ENCODE measurements at places on chromosomes 12 and 14.
A peak's percentile ranks its signal among the peaks of the same experiment; 100 is the strongest.

DNA sequence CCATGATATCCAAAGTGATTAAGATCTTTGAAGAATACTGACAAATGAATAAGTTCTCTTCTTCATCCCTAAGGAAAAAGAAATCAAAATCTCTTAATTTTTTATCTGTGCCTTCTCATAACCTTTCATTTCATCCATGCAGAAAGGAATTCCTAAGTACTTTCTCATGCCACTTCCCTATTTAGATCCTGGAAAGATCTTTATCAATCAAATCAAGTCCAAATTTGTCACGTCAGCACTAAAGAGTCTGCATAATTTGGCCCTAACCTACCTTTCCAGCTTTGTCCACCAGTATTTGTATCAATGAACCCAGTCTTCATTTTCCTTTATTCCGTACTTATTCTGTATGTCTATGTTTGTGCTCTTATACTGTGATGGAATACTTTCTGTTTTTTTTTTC, 41.2 kb downstream of the VEZT start:
- no peak for DNase-seq

- DNase-seq, result no peak
Measured at GRCh38 chr12:60168441-60168840, 572.6 kb downstream of the SLC16A7 start.

DNA sequence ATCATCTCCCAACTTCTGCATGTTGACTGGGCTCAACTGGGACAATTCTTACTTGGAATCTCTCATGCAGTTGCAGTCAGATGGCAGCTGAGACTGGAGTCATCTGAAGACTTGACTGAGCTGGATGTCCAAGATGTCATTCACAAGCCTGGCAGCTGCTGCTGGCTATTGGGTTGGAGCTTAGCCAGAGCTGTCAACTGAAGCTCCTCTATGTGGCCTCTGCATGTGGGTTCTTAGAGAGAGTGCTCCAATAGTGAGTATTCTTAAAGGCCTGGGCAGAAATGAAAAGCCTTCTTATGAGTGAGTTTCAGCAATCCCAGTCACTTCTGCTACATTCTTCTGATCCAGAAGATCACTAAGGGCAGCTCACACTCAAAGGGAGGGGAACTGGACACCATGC, 440.9 kb downstream of the LRIG3 start:
- DNase-seq, result no peak

DNA sequence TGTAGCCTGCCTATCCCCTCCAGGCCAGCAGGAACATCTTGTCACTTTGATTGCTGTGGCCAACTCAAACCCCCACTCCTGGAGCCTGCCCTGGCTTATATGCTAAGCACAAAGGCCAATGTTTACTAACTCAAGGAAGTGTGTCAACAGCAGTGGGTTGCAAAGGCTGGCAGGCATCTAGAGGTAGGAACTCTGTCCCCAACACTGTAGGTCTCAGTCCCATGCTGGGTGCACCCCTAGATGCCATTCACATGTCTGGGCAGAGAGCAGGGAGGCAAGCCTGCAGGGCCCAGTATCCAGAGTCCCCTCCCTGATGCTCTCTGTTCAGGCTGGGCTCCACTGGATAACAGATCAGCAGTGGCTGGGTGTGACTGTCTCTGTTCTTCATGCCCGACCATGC, 1.6 kb upstream of the HPD start:
- DNase-seq, result no peak

- no peak for DNase-seq
Measured at GRCh38 chr14:54366736-54367735, 29.8 kb upstream of the CDKN3 start.

GRCh38 chr14:88421286-88421685, 35.8 kb downstream of the SPATA7 start:
- DNase-seq, result no peak

GRCh38 chr14:26370115-26370514, 227.7 kb downstream of the NOVA1 start:
- no peak for DNase-seq

DNA sequence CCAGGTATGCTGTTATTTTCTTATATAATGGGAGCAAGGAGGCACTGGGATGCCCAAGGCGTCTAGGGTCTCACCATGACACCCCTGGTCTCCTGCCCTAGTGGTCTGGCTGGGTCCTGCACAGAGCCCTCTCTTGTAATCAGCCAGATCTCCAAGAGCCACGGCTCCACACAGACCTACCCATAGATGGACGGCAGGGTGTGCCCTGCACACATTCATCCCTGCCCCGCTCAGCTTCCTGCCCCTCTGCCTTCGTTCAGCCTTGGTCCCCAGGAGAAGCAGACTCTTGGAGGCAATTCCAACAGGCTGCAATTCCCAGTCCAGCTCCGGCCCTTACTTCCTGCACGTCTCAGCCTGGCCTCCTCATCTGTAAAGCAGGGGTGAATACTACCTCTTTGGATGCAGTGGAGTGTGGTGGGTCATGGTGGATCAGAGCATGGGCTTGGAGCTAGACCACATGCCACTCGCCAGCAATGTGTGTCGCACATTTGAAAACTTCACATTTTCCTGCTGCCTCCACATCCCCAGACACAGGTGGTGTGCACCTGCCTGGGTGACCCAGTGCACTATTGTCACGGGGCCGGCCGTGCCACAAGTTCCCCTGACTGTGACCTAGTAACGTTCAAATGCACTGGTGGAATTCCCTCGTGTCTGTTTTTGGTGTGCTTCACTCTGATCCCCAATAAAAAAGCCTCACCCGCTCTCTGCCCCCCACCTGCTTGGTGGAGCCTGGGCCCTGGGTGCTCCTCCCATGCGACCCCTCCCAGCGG, 171.1 kb upstream of the PRMT8 start:
- no peak for DNase-seq

DNA sequence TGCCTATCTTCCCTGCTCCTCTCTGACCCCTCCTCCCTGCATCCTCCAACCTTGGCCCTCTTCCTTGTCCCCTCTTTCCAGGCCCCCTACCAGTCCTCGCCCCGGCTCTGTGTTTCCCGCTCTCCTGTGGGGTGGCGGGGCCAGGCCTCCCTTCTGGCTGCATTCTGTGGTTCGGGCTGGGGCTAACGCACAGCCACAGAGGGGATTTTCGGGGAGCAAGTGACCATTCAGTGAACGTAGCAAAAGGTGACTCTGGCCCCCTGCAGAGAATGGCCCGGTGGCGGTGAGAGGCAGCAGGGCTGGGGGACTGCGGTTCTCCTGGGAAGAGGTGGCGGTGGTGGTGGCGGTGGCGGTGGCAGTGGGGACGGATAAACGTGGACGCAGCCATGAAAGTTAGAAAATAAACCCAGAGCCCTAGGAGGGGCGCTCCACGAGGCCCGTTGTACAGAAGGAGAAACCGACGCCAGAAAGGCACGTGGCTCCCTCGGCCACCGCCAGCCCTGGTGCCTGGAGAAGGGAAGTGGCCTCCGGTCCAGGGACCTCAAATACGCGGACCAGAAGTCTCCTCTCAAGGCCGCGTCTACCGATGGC, 269.6 kb downstream of the ADGRD1 start:
- DNase-seq, result no peak

GRCh38 chr12:125614058-125614457, 548.8 kb downstream of the AACS start:
- DNase-seq, result no peak

- peak; percentile 80 for DNase-seq
Measured at GRCh38 chr12:108563136-108563803, 874 bp downstream of the ISCU start.

DNA sequence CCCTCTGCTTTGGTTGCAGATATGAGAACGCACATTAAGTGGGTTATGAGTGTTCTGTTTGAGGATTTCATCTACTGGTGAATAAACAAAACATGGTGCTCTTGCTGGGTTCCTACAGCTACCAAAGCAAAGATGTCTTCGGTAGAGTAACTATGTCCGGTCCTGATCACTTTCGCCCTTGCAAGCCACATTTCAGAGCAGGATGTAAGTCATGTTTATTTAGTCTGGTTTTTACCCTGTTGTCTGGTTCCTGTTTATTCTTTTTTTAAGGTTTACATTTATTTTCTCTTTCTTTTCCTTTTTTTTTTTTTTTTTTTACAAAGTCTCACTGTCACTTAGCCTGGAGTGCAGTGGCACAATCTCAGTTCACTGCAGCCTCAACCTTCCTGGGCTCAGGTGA, 99.2 kb downstream of the VEZT start:
- DNase-seq, result no peak

DNA sequence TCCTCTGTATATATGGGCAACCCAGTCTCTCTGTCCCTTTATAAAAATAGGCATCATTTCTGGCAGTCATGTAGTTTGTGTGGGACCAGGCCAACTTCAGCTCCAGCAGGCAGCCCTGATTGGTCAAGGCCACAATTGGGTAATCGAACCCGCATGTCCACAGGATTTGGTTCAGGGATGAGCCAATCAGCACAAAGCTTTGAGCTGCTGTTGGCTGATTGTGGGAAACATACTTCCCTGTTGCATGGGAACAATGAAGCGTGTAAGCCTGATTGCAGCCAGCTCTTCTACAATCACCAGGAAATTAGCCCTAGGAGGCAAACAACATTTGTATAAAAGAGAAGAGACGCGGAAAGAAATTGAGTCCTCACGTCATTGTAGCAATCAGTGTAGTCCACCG, 328.6 kb downstream of the PCNX1 start:
- DNase-seq, result no peak

DNA sequence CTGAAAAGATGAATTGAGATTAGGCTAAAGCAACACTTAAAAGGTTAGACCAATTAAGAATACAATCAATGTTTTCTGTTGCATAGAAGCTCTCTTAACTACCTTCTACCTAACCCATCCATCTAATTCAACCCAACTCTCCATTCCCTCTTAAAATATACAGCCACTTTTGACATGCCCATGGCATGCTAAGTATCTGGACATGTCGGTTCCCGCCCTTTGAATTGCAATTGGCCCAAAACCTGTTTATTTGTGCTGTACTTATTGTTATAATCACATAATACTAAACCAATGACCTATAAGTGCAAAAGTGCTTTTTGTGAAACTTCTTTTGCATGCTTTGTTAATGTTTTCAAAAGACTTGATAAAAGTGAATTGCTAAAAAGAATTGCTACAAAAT, 37.6 kb upstream of the APPL2 start:
- no peak for DNase-seq

DNA sequence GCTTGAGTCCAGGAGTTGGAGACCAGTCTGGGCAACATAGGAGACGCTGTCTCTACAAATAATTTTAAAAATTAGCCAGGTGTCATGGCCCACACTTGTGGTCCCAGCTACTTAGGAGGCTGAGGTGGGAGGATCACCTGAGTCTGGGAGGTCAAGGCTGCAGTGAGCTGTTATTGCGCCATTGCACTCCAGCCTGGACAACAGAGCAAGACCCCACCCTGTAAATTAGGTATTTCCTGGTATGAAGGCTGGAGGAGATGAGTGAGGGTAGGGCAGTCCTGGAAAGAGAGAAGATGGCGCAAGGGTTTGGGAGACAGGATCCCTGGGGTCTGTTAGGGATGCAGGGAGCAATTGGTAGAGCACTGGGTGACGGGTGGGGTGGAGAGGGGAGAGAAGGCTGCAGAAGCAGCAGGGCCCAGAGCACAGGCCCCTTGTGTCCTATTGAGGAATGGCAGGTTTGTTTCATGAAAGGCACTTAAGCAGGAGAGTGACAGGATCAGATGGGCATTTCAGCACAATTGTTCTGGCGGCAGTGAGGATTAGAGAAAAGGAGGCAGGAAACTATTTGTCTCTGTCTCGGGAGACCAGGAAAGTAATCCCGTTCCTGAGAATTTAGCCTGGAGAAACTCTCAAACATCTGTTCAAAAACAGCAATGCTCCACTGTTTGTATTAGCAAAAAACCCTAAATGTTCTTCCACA, 47.2 kb upstream of the KTN1 start:
- DNase-seq, result no peak

- no peak for DNase-seq
Measured at GRCh38 chr12:121803861-121804416, at the start of gene SETD1B. SETD1B (plus strand) TSS chr12:121804009; CDS start chr12:121804738, 729 bp downstream.

DNA sequence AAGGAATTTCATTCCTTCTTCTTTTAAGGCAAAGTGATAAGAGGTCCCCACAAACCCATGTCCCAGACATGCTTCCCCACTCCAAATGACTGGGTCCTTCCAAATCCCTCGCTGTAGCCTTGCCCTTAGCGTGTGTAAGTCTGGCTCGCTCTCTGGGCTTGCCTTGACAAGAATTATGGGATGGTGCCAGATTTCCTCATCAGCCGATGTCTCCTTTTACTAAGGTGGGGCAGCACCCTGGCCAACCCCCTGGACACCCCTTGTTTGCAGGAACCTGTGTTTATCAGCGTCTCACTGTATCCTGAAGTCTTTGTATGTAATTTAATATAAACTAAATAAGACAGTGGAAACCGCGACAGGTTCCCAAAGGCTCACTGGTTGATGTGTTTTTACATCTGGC, 493.3 kb downstream of the EGLN3 start:
- DNase-seq, result no peak

DNA sequence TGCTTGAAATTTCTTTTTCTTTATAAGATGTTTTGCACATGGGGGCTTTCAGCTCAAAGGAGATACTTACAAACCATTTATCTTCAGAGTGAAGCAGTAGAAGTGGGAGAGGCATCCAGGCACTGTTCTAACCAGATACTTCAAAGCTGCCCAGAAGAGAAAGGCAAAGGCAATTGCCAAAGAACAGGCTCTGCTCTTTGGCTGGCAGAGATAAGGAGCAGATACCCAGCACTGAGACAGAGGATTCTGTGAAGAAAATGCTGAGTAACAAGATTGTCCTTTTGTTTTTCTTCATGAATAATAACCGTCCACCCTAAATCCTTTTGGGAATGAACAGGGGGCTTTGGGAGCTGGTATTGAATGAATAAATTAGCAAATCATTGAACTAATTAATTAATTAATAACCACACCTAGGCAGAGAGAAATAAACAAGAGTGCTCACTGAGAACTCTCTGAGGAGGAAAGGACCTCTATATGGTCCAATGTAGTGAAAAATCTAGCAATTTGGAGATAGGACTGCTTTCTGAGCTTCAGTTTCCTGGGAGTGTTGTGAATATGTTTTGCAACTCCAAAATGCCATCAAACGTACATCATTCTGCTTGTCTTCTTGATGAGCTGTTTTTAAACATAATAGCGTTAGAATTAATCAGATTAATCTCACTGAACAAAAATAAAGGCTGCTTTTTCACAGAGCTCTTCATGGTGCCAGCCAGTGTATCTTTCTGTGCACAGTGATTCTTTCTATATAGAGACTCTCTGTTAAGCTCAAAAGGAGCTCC, 192.8 kb upstream of the AMIGO2 start:
- DNase-seq, result no peak

DNA sequence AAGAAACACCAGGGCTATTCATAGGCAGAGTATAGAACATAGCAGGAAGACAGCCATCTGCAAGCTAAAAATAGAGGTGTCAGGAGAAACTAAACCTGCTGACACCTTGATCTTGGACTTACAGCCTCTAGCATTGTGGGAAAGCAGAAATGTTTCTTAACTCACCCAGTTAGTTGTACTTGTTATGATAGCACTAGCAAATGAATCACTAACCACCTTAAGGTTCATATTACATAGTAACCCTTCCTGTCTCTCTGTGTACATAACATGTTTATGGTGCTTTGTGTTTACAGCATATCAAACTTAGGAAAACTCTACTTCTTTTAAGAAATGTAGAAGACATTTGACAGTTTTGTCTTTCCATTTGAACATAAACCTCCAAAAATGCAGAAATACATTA, 1031.3 kb downstream of the FSCB start:
- DNase-seq, result no peak

Data from stimulated activated CD8-positive, alpha-beta memory T cell treated with anti-CD3 and anti-CD28 coated beads, Interleukin-7, amount 100 ng/mL, for 48 hours (primary cell).